ENCODE measurements at places on chromosomes 3 and 15. TPM values are rescaled to one million over a fixed set of nuclear protein-coding genes. Genes with fewer than 3 reads are reported as not detected.

GRCh38 chr15:34584996-34585395 lies 1.5 kb upstream of the GOLGA8B start:
- no peak for DNase-seq
- H3K27ac ChIP-seq, result no peak overlapping the region
- H3K36me3 ChIP-seq, result no peaks in the 10 kb centered on the region
- H3K4me1 ChIP-seq, result peaks cover 12% of the 10 kb centered on the region

DNA sequence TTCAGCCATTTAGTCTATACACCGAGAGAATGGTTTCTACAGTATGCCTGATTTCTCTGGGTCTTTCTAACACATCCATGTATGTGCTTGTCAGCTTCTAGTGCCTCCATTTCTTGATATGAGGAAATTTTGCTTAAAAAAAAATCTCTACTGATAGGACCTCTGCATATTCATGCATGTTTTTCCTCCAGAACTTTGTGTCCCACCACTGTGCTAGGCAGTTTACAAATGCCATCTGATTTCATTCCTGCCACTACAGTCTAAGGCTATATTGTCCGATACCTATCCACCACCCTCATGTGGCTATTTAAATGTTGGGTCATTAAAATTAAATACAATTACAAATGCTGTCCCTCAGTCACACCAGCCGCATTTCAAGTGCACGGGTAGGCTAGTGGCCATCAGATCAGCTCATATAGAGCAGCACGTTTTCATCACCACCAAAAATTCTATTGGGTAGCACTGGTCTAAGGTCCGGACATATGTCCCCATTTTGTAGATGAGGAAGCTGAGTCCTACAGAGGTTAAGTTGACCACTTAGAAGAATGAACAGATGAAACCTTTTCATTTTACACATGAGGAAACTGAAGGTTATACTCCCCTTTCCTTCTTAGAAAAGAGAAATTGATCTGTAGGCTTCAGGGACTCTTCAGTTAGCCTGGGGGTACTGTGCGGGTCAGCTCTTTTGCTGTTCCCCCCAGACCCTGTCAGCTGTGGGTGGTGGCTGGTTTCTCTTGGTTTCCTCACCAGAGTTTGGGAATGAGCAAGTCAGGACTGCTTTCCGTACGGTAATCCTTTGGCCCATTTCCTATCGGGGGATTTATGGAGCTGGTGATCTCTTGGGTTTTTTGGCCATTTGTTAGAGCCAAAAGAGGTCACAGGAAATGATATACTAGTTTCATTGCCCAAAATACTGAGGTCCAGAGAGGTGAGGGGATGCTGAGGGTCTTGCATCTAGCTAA lies 56.5 kb downstream of the SMAD3 start:
- DNase-seq, result no peak
- no peaks in the 10 kb centered on the region for H3K27me3 ChIP-seq
- peak overlapping the region; percentile 84 for H3K27ac ChIP-seq
- no peaks in the 10 kb centered on the region for H3K36me3 ChIP-seq
- H3K4me3 ChIP-seq, result no peak overlapping the region

DNA sequence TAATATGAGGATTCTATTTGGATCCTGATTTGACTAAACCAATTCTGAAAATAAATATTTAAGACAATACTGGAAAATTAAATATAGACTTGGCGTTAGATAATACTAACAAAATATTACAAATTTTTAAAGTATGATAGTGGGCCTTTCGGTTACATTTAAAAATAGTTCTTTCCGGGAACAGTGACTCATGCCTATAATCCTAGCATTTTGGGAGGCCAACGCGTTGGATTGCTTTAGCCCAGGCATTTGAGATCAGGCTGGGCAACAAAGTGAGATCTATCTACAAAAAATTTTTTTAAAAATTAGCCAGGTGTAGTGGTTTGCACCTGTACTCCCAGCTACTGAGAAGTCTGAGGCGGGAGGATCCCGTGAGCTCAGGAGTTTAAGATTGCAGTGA lies 30.3 kb upstream of the GADL1 start:
- H3K4me3 ChIP-seq, result no peak overlapping the region
- no peaks in the 10 kb centered on the region for H3K4me1 ChIP-seq
- no peak for DNase-seq
- H3K27ac ChIP-seq, result no peak overlapping the region
- no peaks in the 10 kb centered on the region for H3K27me3 ChIP-seq
- H3K36me3 ChIP-seq, result no peaks in the 10 kb centered on the region

The GNB4 gene
- 9.8 TPM for total RNA-seq

Measured in testis (tissue), 5 donors.